ENCODE measurements at places on chromosomes 16 and 17.

- no peak for DNase-seq
These were observed 41.6 kb upstream of the TNRC6C start for GRCh38 chr17:77916703-77917481.

GRCh38 chr17:7321466-7321865 is 6.3 kb upstream of the GPS2 start:
- DNase-seq: no peak

DNA sequence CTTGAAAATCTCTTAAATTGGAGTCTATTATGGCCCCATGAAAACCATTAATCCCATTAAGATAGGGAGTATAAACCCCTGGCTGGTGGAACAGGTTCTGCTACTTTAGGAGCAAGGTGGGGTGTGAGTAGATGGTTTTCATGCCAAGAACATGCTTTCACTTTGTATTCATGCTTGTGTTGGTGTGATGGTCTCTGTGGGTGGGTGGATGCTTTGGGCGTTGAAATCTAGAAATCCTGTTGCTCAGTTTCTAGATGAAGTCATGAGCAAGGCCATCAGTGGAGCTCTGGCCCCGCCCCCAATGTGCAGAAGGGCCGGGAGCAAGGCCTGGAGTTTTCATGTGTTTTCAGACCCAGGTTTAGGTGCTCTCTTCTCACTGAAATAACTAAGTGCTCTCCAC is 20.1 kb downstream of the PLD6 start:
- peak; percentile 68 for DNase-seq

DNA sequence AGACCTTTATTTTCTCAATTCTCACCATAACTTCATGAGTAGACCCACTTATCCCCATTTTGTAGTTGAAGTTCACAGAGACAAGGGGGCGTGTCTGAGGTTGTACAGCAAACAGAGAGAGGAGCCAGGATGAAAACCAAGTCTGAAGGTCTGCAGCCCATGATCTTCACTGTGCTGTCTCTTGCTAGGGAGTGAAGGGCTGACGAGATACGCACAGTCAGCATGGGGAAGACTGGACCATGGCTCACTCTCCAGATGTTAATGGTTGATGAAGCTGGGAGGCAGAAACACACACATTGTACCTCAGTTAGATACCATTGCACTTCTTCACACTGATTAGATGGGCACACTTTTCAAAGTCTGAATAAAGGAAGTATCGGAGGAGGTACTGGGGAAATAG is 5.8 kb upstream of the MT4 start:
- DNase-seq: no peak

DNA sequence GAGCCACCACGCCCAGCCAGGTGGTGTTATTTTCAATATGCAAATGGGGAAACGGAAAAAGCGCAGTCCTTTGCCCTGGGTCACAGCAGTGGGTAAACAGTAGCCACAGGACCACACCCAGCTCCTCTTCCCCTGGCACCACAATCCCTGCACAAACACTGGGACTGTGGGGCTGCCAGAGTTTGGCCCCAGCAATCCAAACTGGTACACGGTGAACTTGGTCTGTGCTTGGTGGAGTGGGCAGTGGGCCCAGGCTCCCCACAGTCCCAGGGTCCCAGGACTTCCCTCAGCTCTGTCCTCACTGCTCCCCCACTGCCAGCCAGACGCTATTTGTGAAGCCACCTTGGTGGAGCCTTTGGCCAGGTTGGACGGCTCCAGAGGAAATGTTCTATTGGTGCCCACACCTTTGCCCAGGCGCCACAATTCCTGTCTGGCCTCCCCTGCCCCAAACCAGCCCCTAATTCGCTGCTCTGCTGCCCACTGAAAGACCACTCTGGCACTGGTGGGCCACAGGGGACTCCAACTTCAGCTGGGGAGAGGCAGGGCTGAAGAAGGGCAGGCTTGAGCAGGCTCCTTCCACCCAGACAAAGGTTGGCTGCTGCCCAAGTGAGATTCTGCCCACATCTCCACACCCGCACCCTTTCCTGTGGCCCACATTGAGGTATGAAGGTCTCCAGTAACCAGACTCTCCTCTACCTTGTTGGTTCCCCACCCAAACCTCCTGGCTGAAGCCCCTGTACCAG is 2.1 kb downstream of the CHAD start:
- DNase-seq: no peak

DNA sequence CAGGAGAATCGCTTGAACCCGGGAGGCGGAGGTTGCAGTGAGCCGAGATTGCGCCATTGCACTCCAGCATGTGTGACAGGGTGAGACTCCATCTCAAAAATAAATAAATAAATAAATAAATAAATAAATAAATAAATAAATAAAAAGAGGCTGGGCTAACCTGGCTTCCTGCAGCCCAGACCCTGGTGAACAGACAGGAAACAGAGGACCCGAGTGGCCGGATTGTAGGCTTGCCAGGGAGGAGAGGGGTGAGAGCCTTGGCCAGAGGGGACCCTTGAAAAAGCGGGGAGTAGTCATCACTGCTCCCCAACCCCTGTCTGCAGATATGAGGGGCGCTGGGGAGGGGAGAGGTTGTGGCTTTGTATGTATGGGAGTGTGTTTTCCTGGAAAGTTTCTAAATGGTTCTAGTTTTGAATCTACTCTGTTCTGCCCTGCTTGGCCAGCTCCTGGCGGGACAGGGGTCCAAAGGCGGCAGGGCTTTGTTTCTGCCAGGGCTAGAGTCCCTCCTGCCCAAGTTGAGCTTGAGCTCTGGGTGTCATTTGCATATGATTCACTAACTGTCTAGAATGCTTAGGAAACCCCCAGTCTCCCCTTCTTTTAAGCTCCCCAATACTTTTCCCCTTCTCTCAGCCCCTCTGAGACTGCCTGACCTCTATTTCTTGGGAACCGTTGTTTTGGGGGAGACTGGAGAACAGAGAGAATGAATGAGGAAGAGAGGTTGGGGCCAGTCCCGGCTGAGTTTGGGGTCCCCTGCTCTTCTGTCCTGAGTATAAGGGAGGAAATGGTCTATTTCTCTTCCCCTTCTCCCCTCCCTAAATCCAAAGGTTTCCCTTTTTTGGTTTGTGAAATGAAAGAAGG is 16.4 kb downstream of the RARA start:
- DNase-seq: no peak

All from activated naive CD4-positive, alpha-beta T cell treated with anti-CD3 and anti-CD28 coated beads, Interleukin-2, amount 50 U/mL, for 16 hours (primary cell).